ENCODE measurements at places on chromosomes 7 and 10. TPM values are rescaled to one million over a fixed set of nuclear protein-coding genes. Genes with fewer than 3 reads are reported as not detected.

- H3K27ac ChIP-seq: no peak overlapping the region
- no peaks in the 10 kb centered on the region for H3K36me3 ChIP-seq
- no peaks in the 10 kb centered on the region for H3K27me3 ChIP-seq
- H3K4me1 ChIP-seq: no peaks in the 10 kb centered on the region
These were observed 709.7 kb upstream of the SEMA3D start for GRCh38 chr7:85896531-85896930.

DNA sequence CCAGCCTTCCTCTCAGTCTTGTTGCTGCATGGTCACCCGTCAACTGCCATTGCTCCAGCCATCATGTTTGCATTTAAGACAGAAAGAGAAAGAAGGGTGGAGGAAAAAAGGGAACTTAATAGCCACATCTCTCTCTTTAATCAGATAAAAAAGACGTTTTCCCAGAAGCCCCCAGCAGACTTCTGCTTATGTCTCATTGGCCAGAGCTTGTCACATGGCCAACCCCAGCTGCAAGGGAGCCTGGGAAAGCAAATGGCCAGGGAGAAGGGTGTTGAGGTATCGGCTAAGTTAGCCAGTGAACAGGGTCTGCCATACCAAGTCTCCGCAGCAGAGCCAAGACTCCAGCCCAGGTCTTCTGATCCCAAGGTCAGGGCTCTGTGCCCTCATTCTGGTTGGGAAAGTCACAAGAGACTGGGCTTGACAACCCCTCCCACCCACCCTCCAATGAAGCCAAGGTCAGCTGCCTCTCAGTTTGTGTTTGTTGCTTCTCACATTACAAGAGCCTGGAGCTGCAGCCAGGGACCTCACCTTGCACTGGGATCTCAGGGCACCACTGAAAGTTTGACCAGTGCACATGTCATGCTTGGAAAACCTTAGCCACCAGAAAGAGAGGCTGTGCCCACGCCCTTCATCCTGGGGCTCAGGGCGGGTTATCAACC is 80.3 kb upstream of the LYZL2 start:
- H3K36me3 ChIP-seq: no peaks in the 10 kb centered on the region
- no peak overlapping the region for H3K4me3 ChIP-seq
- no peak for DNase-seq

DNA sequence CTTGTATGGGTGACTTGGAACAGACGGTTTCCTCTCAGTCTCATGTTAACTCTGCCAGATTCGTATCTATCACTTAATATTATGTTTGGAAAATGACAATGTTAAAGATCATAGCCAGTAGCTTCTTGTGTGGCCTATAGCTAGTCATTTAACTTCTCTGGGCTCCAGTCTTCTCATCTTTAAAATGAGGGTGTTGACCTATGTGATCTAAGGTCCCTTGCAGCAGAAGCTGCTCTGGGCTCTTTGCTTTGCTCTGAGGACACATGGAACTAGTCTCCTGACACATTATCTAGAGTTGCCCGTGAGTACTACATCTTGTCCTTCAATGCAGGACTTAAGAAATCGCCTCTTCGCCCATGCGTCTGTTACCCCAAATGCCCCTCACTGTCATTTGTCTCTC is 93.1 kb downstream of the TMEM178B start:
- no peaks in the 10 kb centered on the region for H3K27me3 ChIP-seq
- no peak for DNase-seq
- H3K36me3 ChIP-seq: no peaks in the 10 kb centered on the region
- H3K4me3 ChIP-seq: no peak overlapping the region
- no peak overlapping the region for H3K27ac ChIP-seq
- no peaks in the 10 kb centered on the region for H3K4me1 ChIP-seq

DNA sequence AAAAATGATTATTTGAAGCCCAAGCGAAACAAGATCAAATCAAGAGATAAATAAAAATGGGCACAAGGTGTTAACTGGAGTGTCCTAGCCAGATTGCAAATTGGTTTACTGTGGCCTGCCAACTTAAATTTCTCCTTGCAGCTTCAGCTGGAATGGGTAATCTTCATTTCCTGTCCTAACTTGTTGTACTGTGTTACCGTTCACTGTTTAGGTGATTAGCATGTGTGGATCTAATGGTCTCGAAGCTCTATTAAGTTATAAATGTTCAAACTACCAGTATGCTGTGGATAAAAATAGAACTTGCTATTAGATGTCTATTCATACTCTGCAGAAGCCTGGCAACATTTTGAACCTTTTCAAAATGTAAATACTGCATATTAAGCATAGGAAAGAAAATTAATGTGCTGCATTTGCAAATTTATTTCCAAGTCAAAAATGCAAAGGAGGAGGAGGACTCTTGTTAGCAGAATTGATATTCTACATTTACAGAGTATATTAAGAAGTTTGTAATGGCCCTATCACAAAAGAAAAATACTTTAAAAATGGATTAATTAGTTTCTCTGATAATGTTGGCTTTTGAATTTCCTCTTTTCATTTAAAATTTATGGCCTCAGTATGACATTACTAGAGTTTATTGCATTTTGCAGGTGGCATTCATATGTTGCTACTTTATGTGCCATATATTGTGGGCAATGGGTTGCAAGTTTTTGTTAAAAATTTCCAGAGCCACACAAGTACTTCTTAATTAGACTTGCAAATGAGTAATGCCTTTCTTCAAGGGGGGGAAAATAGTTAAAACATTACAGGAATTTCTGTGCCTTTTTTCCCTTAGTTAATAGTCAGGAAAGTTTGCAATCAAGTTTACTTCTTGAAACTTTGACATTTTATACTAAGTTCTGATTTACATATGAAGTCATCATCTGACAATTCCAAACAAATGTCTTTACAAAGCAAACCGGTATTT is 92.1 kb downstream of the CABCOCO1 start:
- no peak for DNase-seq
- H3K4me3 ChIP-seq: no peak overlapping the region
- H3K36me3 ChIP-seq: no peaks in the 10 kb centered on the region
- no peaks in the 10 kb centered on the region for H3K27me3 ChIP-seq
- no peak overlapping the region for H3K27ac ChIP-seq

The EGFR gene
- 0.16 TPM for total RNA-seq
